A549 (cell line): ENCODE measurements at places on chromosomes 2 and 18. TPM values are rescaled to one million over a fixed set of nuclear protein-coding genes. Genes with fewer than 3 reads are reported as not detected.

DNA sequence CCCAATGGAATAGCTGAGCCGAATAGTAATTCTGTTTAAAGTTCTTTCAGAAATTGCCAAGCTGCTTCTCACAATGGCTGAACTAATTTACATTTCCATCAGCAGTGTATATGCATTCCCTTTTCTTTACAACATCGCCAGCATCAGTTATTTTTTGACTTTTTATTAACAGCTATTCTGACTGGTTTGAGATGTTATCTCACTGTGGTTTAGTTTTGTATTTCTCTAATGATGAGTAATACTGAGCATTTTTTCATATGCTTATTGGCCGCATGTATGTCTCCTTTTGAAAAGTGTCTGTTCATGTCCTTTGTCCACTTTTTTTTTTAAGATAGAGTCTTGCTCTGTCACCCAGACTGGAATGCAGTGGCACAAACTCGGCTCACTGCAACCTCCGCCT is 100.7 kb downstream of the C2orf74 start:
- no peak for DNase-seq

DNA sequence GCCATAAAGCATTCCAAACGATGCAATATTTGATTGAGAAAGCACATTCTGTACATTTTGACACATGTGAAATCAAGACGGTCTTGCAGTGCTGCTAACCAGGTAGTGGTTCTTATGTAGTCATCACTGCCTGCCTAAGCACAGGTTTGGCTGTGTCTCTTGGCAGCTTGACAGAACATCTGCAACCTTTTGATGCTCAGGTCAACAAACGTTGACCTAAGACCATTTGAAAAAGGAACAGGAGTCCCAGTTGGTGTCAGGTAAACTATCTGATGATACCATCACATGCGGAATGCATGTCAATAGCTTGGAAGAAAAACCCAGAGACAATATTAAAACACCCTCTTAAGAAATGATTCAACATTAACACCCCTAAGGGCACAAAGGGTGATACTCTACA is 80.7 kb downstream of the L3MBTL4 start:
- no peak for DNase-seq

- DNase-seq, result no peak
Observed at GRCh38 chr2:12350821-12351220, 365.9 kb upstream of the TRIB2 start.

GRCh38 chr2:121202541-121203310 is 82.3 kb downstream of the TFCP2L1 start:
- no peak for DNase-seq

Gene KIF1A
- 0.26 to 0.35 TPM (median 0.28 TPM) in 3 replicates for polyA plus RNA-seq

DNA sequence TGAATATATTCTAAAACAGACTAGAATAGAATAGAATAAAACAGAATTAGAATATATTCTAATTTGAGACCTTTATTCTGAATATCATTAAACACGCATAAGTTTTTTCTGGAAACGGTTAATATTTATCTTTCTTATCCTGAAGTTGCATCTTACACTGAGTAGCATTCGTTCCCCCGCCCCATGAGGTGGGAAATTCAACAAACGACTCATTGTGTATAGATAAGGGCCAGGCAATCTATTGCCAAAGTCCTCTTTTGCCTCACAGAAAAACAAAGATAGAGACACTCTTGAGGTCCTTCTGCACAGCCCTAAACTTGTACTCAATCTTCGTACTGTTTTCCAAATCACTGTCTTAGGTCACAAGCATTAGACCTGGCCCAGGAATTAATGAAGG is 98.1 kb downstream of the COL6A3 start:
- no peak for DNase-seq

DNA sequence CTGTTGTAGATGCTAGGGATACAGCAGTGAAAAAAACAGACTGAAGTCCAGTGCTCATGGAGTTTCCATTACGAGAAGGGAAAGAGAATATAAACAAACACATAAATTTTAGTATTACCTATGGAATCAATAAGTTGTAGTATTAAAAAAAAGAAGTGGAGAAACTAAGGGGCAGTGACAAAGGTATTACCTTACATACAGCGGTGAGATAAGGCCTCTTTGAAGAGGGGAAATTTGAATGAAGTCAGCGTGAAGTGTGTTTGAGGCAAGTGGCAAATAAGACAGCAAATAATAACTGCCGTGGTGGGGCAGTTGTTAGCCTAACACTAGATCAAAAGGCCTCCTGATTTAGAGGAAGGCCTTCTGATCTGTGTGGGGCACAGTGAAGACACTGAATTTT is 57.9 kb downstream of the TLK1 start:
- DNase-seq, result no peak

GRCh38 chr2:207993151-207993763 is 32.1 kb downstream of the PLEKHM3 start:
- no peak for DNase-seq

DNA sequence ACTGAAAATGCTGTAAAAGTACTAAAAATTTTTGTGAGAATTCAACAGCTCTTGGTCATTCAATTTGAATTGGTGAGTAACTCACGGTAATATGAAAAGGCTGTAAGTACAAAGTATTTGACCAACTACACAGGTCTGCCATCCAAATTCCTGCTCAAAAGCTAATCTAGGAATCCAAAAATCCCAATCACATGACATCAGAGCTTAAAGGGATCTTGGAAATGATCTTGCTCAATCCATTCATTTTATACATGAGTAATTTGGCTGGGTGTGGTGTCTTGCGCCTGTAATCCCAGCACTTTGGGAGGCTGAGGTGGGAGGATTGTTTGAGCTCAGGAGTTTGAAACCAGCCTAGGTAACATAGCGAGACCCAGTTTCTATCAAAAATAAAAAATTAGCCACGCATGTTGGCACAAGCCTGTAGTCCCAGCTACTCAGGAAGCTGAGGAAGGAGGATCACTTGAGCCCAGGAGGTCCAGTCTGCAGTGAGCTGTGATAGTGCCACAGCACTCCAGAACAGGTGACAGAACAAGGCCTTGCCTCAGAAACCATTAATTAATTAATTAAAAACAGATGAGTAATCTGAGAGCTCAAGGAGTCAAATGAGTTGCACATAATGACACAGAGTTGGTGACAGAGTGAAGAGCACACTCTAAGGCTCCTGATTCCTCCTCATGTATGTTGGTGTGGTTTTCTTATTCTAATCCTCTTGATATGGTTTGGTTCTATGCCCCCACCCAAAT is 19.8 kb downstream of the SPIRE1 start:
- DNase-seq, result peak; percentile 33

Gene ASNSD1
- polyA plus RNA-seq, result 45.9 to 52.1 TPM (median 47.9 TPM) in 3 replicates

DNA sequence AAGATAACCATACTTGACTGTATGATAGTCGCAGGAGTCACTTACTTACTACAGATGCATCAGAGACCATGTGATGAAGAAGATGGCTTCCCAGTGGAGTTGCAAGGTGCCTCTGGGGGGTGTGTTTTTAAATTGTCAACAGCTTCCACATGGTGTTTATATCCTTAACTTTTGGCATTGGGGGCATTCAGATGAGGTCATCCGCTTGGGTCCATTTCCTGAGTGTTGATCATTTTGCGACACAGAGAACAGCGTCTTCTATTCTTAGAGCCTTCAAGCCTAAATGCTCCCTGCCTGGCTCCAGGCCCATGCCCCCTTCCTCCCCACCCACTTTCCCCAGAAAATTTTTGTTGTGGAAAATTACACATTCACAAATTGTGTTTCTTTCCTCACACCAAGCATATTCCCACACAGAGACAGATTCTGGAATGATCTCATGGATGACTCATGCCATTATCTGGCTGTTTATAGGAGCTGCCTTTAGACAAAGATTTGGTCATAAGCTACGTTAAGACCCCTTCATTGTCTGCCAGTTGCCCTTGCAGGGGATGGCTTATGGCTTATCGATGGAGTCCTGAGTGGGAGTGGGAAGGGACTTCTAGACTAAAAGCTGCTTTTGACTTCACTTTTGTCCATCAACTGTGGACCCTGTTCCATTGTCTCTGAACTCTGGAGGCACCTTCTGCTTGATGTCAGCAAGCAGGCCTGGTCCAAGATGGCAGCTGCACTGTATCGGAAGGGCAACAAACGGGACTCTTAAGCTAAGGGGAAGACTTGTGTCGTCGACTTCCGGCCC is 91.8 kb downstream of the CABLES1 start:
- no peak for DNase-seq

Gene CGREF1
- polyA plus RNA-seq, result 4.5 to 5.4 TPM (median 5.1 TPM) in 3 replicates

DNA sequence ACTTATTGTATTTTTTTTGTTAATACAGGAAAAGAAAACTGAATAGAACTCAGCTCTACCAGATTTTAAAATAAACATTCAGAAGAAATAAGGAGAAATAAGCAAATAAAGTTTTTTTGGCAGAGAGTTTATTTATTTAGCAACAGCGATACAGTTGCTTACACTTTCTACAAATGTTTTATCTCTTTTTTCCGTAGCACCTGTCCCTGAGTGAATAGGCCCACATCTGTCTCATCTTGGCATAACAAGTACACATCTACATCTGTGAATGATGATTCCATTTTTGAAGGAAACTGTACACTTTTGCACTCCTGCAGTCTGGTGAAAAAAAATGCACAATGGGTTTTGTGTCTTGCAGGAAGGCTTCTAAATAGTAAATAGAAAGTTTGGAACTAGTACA is 783.6 kb upstream of the ZEB2 start:
- no peak for DNase-seq

GRCh38 chr2:111704246-111704645 is 179.7 kb downstream of the ANAPC1 start:
- peak; percentile 36 for DNase-seq

- DNase-seq, result no peak
Observed at GRCh38 chr2:23571527-23572282, 186.7 kb downstream of the KLHL29 start.

Gene ACMSD
- not detected in 3 replicates for polyA plus RNA-seq

DNA sequence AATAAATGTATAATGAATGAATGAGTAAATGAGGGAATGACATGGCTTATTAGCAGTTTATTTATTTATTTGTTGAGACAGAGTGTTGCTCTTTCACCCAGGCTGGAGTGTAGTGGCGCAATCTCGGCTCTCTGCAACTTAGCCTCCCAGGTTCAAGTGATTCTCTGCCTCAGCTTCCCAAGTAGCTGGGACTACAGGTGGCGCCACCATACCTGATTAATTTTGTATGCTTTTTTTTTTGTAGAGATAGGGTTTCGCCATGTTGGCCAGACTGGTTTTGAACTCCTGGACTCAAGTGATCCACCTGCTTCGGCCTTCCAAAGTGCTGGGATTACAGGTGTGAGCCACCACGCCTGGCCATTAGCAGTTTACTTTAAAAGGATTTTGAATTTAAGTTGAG is 100.3 kb upstream of the CAVIN2 start:
- DNase-seq, result no peak

Gene GPR75
- polyA plus RNA-seq, result 1.4 to 1.9 TPM (median 1.6 TPM) in 3 replicates

Gene NYAP2
- 0.01 to 0.03 TPM in 2 of 3 replicates, not detected in the other for polyA plus RNA-seq

DNA sequence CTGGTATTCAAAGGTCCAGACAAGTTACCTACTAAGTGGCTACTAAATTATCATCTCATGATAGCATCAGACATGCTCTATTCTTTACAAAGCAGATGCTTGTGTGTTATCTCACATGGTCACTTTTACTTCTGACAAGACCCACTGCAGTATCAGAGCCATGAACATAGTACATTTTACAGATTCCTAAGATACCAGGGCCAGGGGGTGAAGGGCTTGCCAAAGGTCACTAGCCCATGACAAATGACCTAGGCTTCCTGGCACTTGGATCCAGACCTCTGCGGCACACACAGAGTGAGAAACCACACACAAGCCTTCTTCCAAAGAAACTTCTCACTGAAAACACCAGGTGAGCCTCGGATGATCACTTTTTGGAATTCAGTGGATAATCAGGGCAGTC is 446.8 kb downstream of the EIPR1 start:
- no peak for DNase-seq

Gene SP5
- not detected in 3 replicates for polyA plus RNA-seq

Gene SPAST
- 18.3 to 19.1 TPM (median 18.7 TPM) in 3 replicates for polyA plus RNA-seq

GRCh38 chr2:152448606-152449005 is 113.6 kb downstream of the FMNL2 start:
- DNase-seq, result no peak

- peak; percentile 45 for DNase-seq
Observed at GRCh38 chr2:106085181-106085940, 108.7 kb downstream of the UXS1 start.

- DNase-seq, result no peak
Observed at GRCh38 chr2:209933499-209934483, 68.6 kb upstream of the RPE start.

Gene CCDC74A
- polyA plus RNA-seq, result 9.9 to 11.8 TPM (median 11.1 TPM) in 3 replicates

DNA sequence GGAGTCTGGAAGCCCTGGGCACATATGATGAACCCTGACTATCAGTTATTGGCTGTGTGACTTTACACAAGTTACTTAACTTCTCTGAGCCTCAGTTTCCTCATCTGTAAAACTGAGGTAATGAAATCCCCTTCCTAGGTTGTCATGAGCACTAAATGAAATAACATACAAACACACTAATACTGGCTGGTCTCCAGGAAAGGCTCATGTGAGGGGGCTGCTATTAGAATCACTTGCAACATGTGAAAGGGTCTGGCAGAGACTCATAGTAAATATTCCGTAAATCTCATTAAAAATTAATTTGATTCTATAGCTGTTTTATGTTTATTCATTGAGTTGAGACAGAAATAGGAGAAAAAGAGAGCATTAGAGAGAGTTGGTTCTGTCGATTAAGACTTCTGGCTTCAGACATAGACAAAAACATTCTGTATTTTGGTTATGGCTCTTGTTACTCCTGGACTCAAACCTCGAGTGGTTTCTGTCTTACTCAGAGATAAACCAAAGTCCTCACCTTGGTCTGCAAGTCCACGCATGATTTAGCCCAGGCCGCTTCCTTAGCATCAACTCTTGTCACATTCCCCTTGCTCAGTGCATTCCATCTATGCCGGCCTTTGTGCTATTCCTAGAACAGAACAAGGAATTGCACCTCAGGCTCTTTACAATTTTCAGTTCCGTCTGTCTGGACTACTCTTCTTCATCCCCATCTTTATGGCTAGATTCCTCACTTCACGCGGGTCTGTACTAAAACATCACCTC is 139.1 kb downstream of the NXPH2 start:
- DNase-seq, result no peak

GRCh38 chr2:30358842-30359241 is 88.2 kb upstream of the LCLAT1 start:
- DNase-seq, result no peak

Gene BCL11A
- polyA plus RNA-seq, result 0.04 to 0.12 TPM in 2 of 3 replicates, not detected in the other

Gene ITM2C
- polyA plus RNA-seq, result 63.3 to 105 TPM (median 84.0 TPM) in 3 replicates

DNA sequence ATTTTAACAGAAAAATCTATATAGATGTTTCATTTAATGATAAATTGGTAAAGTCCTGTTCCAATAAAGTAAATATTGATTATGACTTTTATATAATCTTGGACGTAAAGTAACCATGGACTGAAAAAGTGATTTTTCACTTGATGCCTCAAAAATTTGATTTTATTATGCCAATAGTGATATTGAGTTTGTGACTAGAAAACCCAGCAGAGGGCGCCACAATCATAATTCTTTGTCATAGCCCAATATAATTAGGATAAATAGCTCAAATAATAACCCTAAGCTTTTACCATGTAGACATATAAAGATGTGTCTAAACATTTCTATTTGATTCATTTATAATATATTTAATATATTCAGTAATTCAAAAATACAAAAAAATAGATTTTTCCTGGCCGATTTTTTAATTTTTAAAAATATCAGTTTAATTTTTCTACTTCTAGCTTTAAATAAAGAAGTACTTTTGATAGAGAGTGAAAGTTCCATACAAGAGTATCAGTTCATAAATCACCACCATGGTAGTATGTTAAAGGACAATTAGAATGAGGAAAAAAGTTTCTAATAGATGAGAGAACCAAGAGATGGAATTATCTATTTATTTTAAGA is 30.7 kb downstream of the CAMKMT start:
- DNase-seq, result peak; percentile 21

GRCh38 chr2:54432251-54433015 is 23.7 kb upstream of the SPTBN1 start:
- DNase-seq, result no peak

GRCh38 chr2:237298151-237299118 is 115.5 kb downstream of the COL6A3 start:
- no peak for DNase-seq
